ENCODE measurements at places on chromosomes 2 and 18.

- no peak for DNase-seq
Observed at GRCh38 chr18:67199993-67200617, 316.4 kb downstream of the DSEL start.

DNA sequence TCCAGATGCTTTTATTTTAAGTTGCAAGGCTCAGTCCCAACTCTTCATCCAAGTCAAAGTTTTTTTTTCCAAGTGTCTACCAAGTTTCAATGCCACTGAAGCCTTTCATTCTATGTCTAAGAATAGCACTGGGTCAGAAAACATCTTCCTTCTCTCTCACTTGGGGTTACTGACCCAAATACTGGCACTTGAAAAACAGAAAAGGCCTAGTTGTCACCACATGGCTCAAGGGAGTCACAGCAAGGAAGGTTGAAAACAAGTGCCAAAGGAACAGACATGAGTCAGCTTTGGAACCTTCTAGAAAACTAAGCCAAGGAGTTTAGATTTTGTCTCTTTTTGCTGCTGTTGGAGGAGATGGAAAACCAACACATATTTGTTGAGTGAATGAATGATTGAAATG is 146.5 kb downstream of the COPS8 start:
- no peak for DNase-seq

DNA sequence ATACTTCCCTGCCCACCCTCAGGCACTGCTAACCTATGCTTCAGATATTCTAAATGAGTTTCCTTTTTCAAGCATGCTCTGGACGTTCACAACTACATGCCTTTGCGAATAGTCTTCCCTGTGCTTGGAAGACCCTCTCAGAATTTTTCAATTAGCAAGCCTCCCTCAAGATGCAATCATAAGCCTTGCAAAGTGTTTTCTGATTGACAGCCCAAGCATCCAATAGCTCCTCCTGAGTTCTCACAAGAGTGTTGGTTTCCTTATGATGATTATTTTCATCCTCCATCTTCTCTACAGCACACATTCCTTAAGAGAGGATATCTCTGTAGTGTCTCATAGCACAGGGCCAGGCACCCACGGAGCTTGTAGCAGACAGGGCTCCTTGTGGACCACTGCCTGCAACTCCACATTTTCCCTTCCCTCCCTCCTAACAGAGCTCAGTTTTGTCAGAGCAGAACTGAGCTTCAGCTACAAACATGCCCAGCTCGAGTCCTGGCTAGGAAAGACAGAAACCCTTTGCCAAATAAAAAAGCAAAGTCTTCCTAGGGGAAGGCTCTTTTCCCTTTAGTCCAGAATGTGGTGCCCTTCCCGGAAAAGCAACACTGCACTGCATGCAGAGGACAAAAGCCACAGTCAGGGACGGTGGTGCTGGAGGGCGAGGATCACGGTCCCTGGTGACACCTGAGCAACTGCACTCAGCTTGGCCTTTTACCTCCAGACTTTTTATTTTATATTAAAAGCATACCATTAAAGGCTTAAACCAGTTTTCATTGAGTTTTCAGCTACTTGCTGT is 819.8 kb upstream of the ID2 start:
- DNase-seq: no peak

- DNase-seq: no peak
Observed at GRCh38 chr2:202079310-202079709, 6.3 kb downstream of the KIAA2012 start.

GRCh38 chr18:2485983-2486382 is 85.3 kb downstream of the METTL4 start:
- DNase-seq: no peak

GRCh38 chr2:85008252-85008651 is 37.3 kb downstream of the KCMF1 start:
- no peak for DNase-seq

DNA sequence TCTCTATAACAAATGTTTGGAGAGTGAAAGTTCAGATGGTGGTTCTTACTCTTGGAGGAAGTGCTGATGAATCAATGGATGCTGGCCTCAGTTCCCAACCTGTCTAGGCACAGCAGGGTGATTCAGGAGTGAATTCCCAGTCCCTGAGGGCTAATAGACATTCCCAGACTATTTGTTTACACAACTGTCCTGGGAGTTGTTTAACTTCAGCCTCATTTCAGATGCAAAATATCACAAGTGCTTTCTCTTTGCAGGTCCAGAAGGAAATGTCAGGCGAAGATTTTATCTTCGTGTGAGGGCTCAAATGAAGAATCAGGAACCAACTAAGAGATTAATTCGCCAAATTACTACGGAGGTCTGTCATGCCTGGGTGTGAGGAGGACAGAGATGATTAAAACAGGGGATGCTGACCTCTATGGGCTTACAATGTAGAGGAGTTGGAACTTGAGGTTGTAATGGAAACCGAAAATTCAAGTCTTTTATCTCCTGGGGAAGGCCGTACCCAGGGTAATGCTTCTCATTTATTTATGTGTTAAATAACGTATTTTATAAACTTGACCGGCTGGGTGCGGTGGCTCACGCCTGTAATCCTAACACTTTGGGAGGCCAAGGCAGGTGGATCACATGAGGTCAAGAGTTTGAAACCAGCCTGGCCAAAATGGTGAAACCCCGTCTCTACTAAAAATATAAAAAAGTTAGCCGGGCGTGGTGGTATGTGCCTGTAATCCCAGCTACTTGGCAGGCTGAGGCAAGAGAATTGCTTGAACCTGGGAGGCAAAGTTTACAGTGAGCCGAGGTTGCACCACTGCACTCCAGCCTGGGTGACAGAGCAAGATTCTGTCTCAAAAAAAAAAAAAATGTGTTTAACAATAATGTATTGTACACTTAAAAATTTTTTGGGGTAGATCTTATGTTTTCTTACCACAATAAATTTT is 38.7 kb upstream of the SLC1A4 start:
- DNase-seq: no peak

DNA sequence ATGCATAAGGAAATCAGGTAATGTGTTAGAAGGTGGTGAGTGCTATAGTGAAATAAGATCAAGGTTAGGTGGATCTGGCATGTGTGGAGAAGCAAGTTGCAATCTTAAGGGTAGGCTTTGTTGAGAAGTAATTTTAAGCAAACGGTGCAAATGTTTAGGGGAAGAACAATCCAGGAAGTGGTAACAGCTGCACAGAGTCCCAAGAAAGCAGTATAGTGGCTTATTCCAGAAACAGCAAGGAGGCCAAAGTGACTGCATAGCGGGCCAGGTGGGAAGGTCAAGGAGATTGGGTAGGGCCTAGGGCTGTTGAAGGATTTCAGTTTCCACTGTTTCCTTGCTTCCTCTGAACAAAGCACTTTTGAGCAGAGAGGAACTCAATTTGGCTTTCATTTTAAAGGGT is 30.0 kb upstream of the RAB1A start:
- no peak for DNase-seq

GRCh38 chr18:13605901-13606300 is 120.5 kb downstream of the FAM210A start:
- DNase-seq: no peak

DNA sequence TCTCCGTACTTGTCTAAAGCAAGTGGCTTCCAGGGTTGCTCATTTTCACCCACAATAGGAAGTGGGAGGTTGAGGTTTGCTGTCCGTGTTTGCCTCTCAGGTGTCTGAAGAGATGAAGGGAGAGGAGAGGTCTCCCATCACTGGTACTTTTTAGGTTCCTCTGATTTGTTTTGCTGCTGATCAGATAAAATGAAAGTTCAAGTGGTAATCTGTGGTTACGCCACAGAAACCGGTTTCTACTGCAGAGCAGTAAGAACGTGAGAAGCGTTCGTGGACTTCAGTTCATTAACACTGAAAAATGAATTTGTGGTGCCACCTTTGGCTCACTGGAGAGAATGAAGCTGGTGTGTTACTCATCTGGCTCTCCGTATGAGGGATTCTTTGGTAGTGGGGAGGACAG is 118.2 kb downstream of the GBX2 start:
- no peak for DNase-seq

Data from stimulated activated CD4-positive, alpha-beta T cell treated with anti-CD3 and anti-CD28 coated beads, TNF-alpha, amount 100 ng/mL, for 4 hours (primary cell).